Smooth muscle cell of the umbilical artery (primary cell): ENCODE measurements at places on chromosomes 3 and 15. TPM values are rescaled to one million over a fixed set of nuclear protein-coding genes. Genes with fewer than 3 reads are reported as not detected.

SI gene
- not detected in 2 replicates for total RNA-seq

CPEB1 gene
- total RNA-seq = 7.5 and 20.8 TPM in 2 replicates

AQP9 gene
- not detected in 2 replicates for total RNA-seq

EPHB1 gene
- 1.8 and 8.9 TPM in 2 replicates for total RNA-seq

ZBED2 gene
- not detected in 2 replicates for total RNA-seq

CLDN11 gene
- total RNA-seq = 175 and 630 TPM in 2 replicates

SH3GL3 gene
- 0.97 and 2.1 TPM in 2 replicates for total RNA-seq

CFAP91 gene
- total RNA-seq = 1.8 TPM in 1 of 2 replicates, not detected in the other
